ENCODE measurements at places on chromosomes 3 and 15.

DNA sequence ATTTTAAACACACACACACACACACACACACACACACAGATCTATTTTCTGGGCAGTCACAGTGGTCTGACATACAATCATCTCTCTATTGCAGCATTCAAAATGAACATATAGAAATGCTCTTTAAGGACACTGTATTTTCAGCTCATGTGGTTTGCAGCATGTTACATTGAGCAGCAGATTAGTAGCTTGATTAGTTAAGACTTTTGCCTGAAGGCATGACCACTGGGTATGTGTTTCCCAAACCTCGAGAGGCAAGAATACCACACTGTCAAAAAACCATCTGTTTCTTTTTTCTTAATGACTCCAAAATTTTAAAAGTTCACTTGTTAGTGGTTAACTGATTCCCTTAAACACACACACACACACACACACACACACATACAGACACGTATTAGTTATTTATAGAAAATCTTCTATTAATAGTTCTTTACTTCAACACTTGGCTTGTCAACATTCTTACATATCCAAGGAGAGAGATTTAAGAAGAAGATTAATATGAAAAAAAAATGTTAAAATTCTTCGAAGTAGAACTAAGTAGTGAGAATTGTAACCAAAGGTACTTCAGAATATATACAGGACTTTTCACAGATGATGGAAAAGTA, 518.2 kb downstream of the CADM2 start:
- no peak overlapping the region for H3K4me3 ChIP-seq
- no peaks in the 10 kb centered on the region for H3K4me1 ChIP-seq

DNA sequence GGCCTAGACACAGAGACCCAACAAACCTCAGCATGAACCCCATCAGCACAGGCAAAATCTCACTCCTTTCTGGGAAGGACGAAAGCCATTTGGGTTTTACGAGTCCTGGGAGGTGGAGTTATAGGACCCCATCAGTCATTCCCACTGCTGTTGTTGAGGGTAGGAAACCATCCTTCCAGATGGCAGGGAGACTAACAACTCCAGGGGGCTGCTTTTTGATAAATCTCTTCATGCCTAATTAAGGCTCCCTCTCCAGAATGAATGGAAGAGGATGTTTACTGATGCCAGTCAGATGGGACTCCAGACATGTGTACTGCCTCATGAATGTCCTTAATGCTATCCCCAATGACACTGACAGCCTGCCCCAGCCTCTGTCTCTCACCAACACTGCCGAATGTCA, 75.3 kb downstream of the ST8SIA2 start:
- no peak for DNase-seq
- H3K36me3 ChIP-seq = no peaks in the 10 kb centered on the region
- H3K4me3 ChIP-seq = no peak overlapping the region
- no peak overlapping the region for H3K27ac ChIP-seq

DNA sequence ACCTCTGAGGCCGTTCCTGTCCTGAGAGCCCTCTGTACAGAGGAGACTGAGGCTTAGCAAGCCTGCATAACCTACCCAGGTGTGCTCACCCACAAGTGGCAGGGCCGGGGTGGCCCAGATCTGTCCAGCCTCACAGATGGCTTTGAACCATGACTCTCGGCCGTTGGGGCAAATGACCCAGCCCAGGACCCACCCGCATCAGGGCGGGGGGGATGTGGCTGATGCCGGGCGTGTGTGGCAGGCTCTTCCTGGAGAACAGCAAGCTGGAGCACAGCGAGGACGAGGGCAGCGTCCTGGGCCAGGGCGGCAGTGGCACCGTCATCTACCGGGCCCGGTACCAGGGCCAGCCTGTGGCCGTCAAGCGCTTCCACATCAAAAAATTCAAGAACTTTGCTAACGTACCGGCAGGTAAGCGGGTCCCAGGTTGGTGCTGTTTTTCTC, 133.5 kb downstream of the LRRK1 start:
- no peak for DNase-seq
- no peaks in the 10 kb centered on the region for H3K27me3 ChIP-seq
- H3K27ac ChIP-seq = no peak overlapping the region
- no peaks in the 10 kb centered on the region for H3K4me1 ChIP-seq
- no peak overlapping the region for H3K4me3 ChIP-seq

DNA sequence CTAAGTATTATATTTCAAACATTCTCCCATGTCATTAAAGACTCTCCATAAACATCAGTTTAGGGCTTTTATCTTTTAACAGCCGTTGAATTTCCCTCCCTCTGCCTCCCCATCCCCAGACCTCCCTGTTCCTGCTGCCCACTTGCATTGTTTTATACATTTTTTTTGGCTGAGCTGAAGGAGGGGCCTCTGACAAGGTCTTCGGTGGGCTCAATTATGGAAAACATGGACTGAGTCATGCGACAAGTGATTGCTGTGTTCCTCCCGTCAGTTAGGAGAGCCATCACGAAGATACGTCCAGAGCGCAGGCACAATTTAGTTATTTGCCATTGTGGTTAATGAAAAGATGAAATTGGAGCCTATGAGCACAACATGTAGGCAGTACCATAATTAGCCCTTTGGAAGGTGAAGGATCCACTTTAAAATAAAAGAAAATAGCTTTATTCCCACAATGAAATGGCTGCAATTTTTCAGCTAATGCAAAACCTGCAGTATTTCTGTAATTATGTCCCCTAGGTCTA, 12.0 kb upstream of the NMNAT3 start:
- H3K27me3 ChIP-seq = no peaks in the 10 kb centered on the region
- no peak overlapping the region for H3K4me3 ChIP-seq
- DNase-seq = no peak

DNA sequence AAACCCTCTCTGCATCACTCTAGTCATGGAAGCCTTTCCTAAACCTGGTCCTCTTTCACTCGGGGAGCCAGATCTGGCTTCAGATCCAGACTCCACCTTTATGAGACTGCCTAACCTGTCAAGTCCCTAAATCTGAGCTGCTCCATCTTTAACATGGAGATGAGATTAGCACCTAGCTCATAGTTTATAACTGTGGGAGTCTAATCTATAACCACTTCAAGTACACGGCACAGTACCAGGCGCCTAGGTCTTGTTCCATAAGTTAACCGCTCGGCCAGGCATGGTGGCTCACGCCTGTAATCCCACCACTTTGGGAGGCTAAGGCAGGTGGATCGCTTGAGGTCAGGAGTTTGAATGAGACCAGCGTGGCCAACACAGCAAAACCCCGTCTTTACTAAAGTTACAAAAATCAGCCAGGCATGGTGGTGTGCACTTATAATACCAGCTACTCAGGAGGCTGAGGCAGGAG, 30.3 kb downstream of the TPM1 start:
- H3K4me1 ChIP-seq = no peaks in the 10 kb centered on the region
- no peak for DNase-seq
- peak overlapping the region; percentile 40 for H3K27ac ChIP-seq
- H3K4me3 ChIP-seq = no peak overlapping the region
- H3K36me3 ChIP-seq = no peaks in the 10 kb centered on the region

- H3K4me3 ChIP-seq = no peak overlapping the region
- no peak overlapping the region for H3K27ac ChIP-seq
- no peaks in the 10 kb centered on the region for H3K36me3 ChIP-seq
- H3K27me3 ChIP-seq = no peaks in the 10 kb centered on the region
- H3K4me1 ChIP-seq = no peaks in the 10 kb centered on the region
These were observed 27.4 kb upstream of the GOLM2 start for GRCh38 chr15:44261007-44261706.

GRCh38 chr3:150330872-150331271, 77.2 kb upstream of the TSC22D2 start:
- no peak for DNase-seq
- H3K4me3 ChIP-seq = no peak overlapping the region
- no peaks in the 10 kb centered on the region for H3K36me3 ChIP-seq
- no peaks in the 10 kb centered on the region for H3K4me1 ChIP-seq
- no peak overlapping the region for H3K27ac ChIP-seq

GRCh38 chr3:59803268-59803667, 753.4 kb upstream of the CFAP20DC start:
- H3K4me1 ChIP-seq = no peaks in the 10 kb centered on the region
- H3K27me3 ChIP-seq = no peaks in the 10 kb centered on the region
- H3K4me3 ChIP-seq = no peak overlapping the region

DNA sequence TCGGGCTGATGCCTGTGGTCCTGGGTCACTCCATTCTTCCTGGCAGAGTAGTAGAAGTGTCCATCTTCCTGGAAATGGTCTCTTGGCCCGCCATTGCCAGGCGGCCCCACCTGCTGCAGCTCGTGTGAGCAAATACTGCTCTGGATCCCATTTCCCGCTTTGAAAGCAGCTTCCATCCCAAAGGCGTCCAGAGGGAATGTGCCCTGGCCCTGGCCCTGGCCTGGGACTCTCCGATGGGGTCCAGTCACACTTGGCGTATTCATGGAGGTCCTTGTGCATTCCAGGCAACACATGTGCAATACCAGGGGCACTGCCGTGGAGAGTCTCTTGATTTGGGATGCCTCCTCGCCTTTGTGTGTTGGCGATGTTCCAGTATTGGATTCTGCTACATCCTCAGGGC, 111.1 kb downstream of the SNRPN start:
- no peak overlapping the region for H3K4me3 ChIP-seq
- H3K27me3 ChIP-seq = no peaks in the 10 kb centered on the region
- DNase-seq = no peak
- no peaks in the 10 kb centered on the region for H3K36me3 ChIP-seq
- H3K4me1 ChIP-seq = no peaks in the 10 kb centered on the region

GRCh38 chr3:38203690-38204089, 38.4 kb downstream of the OXSR1 start:
- no peaks in the 10 kb centered on the region for H3K4me1 ChIP-seq
- H3K36me3 ChIP-seq = no peaks in the 10 kb centered on the region
- DNase-seq = no peak
- H3K4me3 ChIP-seq = no peak overlapping the region
- H3K27ac ChIP-seq = no peak overlapping the region

GRCh38 chr15:34258151-34258550, 33.3 kb downstream of the EMC4 start:
- no peak overlapping the region for H3K4me3 ChIP-seq
- no peaks in the 10 kb centered on the region for H3K36me3 ChIP-seq
- H3K27ac ChIP-seq = no peak overlapping the region

GRCh38 chr3:43326891-43327581, 40.7 kb downstream of the SNRK start:
- H3K27ac ChIP-seq = peak overlapping the region; percentile 76
- no peak overlapping the region for H3K4me3 ChIP-seq
- peaks cover 9% of the 10 kb centered on the region for H3K4me1 ChIP-seq
- no peaks in the 10 kb centered on the region for H3K27me3 ChIP-seq
- H3K36me3 ChIP-seq = no peaks in the 10 kb centered on the region

DNA sequence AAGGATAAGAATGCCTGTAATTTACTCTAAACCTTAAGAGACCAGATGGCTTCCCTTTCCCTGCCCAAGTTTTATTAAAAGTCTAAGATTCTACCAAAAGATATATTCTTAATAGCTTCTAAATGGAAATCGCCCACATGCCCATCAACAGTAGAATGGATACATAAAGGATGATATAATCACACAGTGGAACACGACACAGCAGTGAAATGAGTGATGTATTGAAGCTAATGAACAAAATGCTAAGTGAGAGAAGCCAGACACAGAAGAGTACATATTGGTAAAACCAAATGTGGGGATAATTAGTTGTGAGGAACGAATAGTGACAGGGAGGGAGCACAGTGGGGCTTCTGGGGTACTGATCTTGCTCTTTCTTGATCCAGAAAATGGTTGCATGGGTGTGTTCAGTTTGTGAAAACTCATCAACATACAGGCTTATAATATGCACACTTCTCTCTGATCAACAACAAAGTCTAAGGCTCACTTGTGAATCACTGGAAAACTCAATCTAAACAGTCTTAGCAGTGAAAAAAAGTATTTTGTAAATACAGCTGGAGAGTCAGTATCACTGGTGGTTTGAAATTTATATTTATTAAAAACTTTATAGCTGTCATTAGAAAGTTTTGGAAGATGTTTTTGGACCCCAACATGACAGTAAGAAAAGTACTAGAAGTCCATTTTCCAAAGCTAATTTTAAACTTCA, 170.7 kb upstream of the FAM3D start:
- H3K4me3 ChIP-seq = no peak overlapping the region
- H3K27me3 ChIP-seq = no peaks in the 10 kb centered on the region
- H3K4me1 ChIP-seq = no peaks in the 10 kb centered on the region

DNA sequence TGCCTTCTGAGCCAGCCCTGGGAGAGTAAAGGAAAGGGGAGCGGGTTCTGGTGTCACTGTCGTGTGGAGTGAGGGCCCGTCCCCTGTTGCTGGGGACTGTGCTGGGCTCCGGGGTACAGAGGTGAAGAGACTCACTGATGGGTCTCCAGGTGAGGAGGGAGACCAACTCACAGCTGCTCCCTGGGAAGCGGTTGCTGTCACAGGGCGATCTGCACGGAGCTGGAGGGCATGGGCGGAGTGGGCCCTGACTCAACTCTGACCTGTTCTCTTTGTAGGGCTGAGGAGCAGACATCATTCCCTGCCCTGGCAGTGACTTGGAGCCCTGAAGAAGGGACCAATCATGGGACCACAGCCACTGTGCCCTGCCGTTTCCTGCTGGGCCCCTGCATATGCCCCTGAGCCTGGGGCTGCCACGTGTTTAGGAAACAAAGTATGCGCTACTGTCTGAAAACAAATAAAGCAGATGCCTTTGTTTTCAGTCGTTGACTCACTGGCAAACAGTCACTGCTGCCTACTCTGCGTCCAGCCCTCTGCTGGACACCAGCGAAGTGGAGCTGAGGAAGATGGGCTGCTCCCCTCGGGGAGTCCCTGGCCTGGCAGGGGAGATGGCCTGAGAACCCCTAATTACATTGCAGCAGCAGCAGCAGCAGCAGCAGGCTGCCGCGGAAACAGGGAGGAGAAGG, 22.9 kb upstream of the PLXNA1 start:
- H3K27ac ChIP-seq = no peak overlapping the region
- H3K4me3 ChIP-seq = no peak overlapping the region
- H3K27me3 ChIP-seq = no peaks in the 10 kb centered on the region
- no peaks in the 10 kb centered on the region for H3K4me1 ChIP-seq
- no peak for DNase-seq

All from uterus (tissue), 4 donors.